ENCODE measurements at places on chromosomes 16 and 17.

GRCh38 chr17:38731526-38732294 is 1.6 kb downstream of the CISD3 start:
- no peak for DNase-seq

DNA sequence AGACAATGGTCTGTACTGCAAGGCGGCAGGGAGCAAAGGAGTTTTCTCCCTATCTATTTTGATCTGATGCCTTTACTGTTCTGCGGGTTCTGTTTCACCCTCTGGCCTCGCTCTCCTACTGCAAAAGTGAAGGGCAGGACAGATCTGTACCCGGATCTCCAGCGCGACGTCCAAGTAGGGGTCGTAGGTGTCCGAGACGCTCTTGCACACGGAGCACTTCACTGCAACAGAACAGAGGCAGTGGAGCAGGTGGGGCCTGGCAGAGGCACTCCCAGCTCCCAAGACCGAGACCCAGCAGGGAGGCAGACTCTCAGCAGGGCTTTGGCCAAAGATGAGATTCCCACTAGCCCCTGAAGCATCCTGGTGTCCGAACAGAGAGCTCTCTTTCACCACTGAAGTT is 19.8 kb downstream of the USP36 start:
- no peak for DNase-seq

GRCh38 chr16:83554096-83554495 is 253.7 kb upstream of the HSBP1 start:
- no peak for DNase-seq

DNA sequence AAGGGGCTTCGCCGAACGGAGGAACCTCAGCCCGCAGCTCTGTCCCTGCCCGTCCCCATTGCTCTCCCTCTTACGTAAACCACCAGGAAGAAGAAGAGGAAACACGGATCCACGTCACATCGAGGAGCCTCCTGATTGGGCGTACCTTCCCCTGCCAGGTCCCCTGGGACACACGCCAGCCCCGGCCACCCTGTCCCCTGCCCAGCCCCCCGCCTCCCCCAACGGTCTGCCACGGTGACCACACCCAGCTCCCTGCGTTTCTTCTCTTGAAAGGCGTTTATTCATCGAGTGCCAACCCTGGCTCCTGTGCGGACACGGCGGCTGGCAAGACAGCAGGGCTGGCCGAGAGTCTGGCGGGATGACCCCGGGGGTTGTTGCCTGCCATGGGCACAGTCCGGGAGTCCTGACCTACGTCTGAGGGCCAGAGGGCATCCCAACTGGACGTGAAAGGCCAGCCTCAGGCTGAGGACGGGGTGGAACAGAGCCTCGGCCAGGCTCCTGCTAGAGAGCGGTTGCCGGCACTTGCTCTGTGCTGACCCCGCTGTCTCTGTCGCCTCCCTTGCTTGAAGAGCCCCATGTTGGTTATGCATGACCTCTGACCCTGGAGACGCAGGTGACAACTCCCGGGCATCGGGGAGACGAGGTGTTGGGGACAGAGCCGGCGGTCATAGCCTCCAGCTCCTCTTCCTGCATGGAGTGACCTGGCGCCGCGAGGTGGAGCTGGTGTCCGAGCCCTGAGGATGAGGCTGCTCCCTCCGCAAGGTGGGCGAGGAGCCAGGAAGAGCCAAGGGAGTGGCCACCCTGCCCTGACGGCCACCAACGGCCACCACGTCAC is 40.5 kb upstream of the ACSF3 start:
- no peak for DNase-seq

DNA sequence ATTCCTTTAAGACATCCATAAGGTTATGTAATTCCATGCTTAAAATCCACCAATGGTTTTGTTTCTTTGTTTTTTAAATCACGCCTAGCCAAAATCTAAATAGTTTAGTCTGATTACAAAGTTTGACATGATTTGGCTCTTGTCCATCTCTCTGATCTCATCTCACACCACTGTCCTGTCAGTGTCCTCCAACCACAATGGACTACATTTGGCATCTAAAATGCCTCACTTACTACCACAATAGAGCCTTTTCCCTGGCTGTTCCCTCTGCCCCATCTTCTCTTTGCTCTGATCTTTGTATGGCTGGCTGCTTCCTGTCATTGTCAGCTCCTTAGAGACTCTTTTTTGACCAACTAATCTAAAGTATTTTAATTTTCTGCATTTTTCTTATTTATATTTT is 157.2 kb downstream of the MYO1D start:
- no peak for DNase-seq

GRCh38 chr16:87936375-87937230 is at the start of gene CA5A:
CA5A (minus strand) TSS chr16:87936529; CDS start chr16:87936450, 79 bp downstream.
- no peak for DNase-seq

GRCh38 chr17:77281122-77281903 is 140.5 kb downstream of the SEC14L1 start:
- no peak for DNase-seq

- peak; percentile 50 for DNase-seq
These were observed 90.7 kb upstream of the TMEM97 start for GRCh38 chr17:28228109-28228840.

- DNase-seq: no peak
These were observed 39.4 kb downstream of the PLCG2 start for GRCh38 chr16:81818568-81818896.

- DNase-seq: no peak
These were observed 242.1 kb upstream of the GSE1 start for GRCh38 chr16:85370881-85371651.

DNA sequence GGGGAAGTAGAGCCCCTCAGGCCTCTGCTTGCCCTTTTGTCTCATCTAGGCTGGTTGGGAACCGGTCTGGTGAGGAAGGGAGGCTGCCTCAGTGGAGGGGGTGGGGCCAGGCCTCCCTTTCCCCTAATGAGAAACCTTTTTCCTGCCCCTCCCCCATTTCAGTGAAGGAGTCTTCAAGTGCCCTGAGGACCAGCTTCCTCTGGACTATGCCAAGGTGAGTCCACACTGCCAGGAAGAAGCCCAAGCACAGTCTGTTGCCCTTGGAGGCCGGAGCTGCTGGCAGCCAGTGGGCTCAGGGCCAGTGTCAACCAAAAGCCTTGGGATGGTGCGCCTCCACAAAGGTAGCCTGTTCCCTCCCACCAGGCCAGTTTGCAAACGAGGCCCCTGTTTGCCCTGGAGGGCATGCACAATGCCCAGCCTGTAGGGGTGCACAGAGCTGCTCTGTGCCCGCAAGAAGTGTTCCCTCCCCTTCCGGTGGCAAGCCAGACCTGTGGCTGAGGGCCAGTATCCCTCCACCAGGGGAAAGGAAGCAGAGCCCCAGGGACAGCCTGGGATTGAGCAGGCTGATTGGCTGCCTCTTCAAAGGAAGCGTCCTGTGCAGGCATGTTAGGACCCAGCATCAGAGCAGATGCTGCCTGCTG is 3.4 kb downstream of the TRAF4 start:
- no peak for DNase-seq

GRCh38 chr16:88144028-88144511 is 192.8 kb downstream of the BANP start:
- DNase-seq: no peak

DNA sequence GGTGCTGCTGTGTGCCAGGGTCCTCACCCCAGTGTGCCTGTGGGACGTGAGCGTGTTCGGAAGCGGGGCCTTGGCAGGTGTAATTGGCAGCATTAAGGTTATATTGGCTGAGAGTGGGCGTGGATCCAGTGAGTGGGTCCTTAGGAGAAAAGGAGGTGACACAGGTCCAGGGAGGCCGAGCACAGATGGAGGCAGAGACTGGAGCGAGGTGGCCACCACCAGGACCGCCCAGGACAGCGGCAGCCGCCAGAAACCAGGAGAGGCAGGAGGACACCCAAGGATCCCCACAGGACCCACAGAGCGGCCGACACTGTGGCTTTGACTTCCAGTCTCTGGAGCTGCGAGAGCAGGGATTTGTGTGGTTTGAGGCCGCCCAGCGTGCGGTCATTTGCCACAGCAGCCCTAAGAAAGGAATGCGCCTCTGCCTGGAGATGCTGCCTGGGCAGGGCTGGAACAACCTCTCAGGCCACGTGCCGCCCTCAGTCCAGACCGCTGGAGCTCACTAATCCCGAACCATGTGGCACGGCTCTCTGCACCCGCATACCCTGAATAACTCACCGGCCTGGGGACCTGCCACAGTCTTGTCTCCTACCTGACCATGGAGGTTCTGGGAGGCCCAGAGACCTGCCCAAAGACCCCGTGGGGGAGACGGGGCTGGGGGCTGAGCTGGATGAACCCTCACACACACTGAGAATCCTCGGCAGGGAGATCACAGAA is 45.4 kb downstream of the SOX8 start:
- DNase-seq: no peak

DNA sequence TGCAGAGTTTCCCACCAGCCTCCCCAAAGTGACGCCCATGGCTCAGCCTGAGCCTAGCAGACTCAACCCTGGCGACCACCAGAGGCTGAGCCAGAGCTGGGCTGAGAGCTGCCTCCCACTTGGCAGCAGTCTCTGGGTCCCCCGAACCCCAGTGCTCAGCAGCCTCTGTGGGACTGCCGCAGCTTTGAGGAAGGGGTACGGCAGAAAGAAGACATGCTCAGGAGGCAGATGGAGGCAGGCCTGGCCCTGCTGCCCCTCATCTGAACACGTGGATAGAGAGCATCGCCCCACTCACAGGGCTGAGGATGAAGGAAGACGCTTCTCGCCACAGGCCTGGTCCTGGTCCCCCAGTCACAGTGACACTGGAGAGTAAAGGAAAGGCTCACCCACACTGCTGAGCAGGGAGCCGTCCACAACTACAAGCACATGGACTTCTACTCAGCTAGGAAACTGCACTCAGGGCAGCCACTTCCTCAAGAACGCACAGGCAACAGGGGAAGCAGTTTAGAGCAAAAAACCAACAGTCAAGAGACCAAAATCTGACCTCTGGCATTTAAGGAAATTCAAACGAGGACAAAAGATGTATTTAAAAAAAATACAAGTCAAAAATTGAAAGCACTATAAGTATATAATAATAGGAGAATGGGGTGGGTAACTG is 45.2 kb upstream of the GSG1L start:
- DNase-seq: no peak

GRCh38 chr17:42399121-42399520 is 10.9 kb upstream of the STAT3 start:
- no peak for DNase-seq

GRCh38 chr17:76104140-76104895 is 731 bp upstream of the EXOC7 start:
- peak; percentile 63 for DNase-seq

DNA sequence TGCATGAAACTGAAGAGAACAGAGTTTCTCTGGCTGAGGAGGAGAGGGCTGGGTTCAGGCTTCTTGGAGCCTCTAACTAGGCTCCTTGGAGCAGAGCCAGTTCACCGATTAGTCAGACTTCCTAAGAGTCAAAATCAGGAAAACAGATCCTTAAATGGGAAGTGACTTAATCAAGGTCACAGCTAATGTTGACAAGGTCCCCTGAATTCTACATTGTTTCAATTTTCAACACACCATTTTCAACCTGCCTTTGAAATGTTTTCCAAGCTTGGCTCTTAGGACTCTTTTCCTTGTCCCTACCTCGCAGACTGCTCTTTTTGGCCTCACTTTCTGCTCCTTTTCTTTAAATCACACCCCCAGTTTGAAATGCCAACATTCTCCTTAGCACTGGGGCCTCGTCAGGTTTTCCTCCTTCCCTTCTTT is 16.3 kb downstream of the MYL4 start:
- DNase-seq: no peak

DNA sequence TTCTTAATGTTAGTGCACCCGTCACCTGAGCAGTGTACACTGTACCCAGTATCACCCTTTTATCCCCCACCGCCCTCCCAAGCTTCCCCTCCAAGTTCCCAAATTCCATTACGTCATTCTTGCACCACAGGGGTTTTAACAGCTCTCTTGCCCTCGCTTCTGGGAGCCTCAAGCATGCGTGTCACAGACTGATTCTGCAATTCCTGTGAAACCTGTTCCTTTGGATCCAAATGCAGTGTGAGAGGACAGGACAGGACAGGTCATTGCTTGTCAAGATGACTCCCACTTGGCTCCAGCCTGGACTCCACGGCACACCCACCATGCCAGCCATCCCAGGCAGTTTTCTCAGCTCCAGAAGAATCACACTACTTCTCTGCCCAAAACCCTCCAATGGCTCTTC is 44.1 kb downstream of the CYB5D2 start:
- DNase-seq: no peak

- no peak for DNase-seq
These were observed 734.0 kb downstream of the MAF start for GRCh38 chr16:78866521-78866920.

GRCh38 chr16:84277244-84277823 is 17.3 kb upstream of the WFDC1 start:
- no peak for DNase-seq

DNA sequence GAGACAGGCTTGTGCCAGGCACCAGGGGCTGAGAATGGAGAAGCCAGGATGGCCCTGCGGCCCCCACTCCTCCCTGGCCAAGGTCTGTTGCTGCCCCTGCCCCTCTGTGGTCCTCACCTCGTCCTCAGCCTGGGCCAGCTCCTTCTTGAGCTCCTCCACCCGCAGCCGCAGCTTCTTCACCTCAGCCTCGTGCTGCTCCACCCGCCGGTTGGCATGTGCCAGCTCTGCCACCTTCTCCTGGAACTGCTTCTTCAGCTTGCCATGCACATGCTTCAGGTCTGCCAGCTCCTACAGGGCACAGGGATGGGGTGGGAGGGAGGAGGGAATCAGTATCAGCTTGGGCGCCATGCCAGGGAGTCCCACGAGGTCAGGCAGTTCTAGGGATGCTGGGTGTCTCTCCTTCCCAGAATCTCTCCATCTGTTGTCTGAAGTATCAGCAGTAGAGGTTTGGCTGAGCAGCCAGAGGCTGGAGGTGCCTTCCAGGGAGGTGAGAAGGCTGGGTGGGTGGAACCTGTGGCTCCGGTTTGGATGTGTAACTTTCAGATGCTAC is 20.1 kb downstream of the CCDC102A start:
- DNase-seq: no peak

- no peak for DNase-seq
These were observed 343.7 kb downstream of the CPPED1 start for GRCh38 chr16:12460064-12460392.

GRCh38 chr17:59373882-59374495 is 42.5 kb downstream of the YPEL2 start:
- no peak for DNase-seq

DNA sequence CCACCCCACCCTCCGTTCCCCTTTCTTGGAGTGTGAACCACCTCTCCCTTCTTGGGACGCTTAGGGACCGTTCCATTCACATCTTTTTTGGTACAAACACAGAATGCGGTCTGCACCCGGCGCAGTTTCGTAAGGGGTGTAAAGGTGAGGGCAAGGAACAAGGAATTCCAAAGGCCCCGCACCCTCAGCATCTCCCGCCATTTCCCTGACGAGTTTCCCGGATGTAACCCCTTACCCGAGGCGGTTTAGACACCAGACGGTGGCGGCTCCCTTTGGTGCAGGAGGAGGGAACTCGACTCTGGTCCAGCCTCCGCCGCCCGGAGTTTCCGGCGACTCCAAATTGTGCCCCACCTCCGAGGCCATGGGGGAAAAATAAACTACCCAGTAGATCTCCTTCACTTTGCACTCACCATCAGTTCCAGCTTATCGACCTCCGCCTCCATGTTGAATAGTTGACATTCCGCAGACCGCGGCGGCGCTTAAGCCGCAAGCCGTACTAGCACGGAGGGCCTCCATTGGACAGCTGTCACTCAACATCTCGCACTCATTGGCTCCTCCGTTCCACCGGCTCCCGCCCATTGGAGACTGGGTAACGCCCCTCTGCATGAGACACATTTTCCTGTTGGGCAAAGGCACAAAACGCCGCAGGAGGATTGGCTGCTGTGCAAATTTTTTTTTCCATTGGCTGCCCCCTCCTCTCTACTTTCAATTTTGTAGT is at the start of gene SKA2:
SKA2 (minus strand) TSS at position 466 of the 718 bp plus-strand sequence; CDS start at position 443, 23 bp downstream.
- DNase-seq: peak; percentile 97

Data from left forelimb (tissue), 1 donor.